Esophagus muscularis mucosa (tissue), 4 donors: ENCODE measurements at places on chromosomes 12 and 14. TPM values are rescaled to one million over a fixed set of nuclear protein-coding genes. Genes with fewer than 3 reads are reported as not detected.

DNA sequence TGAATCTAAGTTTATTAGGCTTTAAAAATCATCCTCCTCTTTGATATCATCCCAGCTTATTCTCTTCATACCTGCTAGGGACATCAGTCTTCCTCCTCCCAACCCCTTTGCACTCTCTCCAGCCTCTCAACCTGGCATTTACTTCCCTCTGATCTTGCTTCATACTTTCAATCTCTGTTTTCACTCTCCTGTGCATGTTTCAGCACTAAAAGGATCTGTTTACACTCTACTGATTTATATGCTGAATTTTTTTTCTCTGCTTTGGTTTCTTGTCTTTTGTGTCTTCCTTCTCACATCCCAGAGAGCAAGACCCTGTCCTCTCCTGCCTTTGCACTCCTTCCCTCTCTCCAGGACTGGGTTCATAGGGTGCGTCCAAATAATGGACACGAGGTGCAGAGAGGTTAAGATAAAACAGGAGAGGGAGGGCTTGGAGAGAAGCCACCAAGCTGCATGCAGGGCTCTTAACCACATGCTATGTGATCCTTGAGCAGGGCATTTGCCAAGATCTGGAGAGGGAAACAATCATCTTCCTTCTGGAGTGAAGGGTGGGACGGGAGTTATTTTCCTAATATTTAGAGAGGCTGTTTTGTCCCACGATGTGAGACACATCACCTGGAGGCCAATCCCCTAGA, 3.0 kb upstream of the CISTR start:
- H3K36me3 ChIP-seq: no peaks in the 10 kb centered on the region
- DNase-seq: no peak
- H3K4me3 ChIP-seq: no peak overlapping the region
- H3K27me3 ChIP-seq: peaks cover 71% of the 10 kb centered on the region

DNA sequence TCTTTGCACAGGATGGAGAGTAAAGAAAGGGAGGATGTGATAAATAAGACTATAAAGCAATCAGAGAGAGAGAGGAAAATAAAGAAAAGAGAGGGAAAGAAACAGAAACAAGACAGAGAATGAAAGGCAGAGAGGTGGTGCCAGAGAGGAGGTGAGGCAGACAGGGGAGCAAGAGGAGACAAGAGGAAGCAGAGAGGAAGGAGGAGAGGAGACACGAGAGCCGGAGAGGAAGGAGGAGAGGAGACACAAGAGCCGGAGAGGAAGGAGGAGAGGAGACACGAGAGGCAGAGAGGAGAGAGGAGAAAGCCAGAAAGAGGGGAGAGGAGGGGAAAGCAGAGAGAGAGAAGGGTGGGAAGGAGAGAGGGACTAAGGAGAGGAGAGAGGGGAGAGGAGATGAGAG, 125.2 kb downstream of the PAPOLA start:
- DNase-seq: no peak
- H3K27me3 ChIP-seq: no peaks in the 10 kb centered on the region
- H3K4me3 ChIP-seq: no peak overlapping the region
- no peaks in the 10 kb centered on the region for H3K36me3 ChIP-seq
- no peak overlapping the region for H3K27ac ChIP-seq

DNA sequence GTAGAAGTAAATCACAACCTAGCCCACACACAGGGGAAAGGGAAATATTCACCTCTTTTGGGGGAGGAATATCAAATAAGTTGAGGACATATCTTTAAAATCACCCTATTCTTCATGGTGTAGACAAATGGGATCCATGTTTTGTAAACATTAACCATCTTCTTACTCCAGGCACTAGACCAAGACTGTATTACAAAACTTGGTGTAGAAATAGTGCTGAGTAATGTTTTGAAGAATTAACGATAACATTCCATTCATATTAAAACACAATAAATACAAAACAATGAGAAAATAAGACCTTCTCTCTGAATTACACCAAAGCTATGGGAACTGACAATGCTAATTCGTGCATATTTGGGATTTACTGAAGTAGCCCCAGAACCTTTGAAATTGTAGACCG, 633.6 kb downstream of the BCL11B start:
- no peaks in the 10 kb centered on the region for H3K27me3 ChIP-seq
- no peak overlapping the region for H3K4me3 ChIP-seq
- H3K27ac ChIP-seq: no peak overlapping the region
- H3K36me3 ChIP-seq: no peaks in the 10 kb centered on the region
- DNase-seq: no peak
- H3K4me1 ChIP-seq: no peaks in the 10 kb centered on the region

- H3K36me3 ChIP-seq: no peaks in the 10 kb centered on the region
- H3K4me3 ChIP-seq: no peak overlapping the region
- H3K27me3 ChIP-seq: no peaks in the 10 kb centered on the region
- peaks cover 51% of the 10 kb centered on the region for H3K4me1 ChIP-seq
- no peak overlapping the region for H3K27ac ChIP-seq
These were observed 29.7 kb downstream of the FRMD6 start for GRCh38 chr14:51681411-51681810.

DNA sequence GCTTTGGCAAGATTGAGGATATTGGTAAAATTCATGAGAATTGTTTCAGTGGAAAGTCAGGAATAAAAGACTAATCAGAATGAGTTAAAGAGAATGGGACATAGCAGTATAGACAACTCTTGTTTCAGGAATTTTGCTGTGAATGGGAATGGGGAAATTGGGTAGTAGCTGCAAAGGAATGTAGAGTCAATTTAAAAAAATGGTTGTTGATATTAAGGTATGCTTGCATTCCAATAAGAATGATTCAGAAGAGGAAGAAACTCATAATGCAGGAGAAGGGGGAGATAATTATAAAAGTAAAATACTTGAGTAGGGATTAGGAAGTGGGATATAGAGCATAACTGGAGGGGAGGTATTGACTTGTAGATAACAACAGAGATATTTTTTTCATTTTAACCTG, 40.7 kb downstream of the MNAT1 start:
- DNase-seq: no peak
- no peak overlapping the region for H3K27ac ChIP-seq
- H3K36me3 ChIP-seq: no peaks in the 10 kb centered on the region
- H3K27me3 ChIP-seq: no peaks in the 10 kb centered on the region

PLA2G1B gene
- not detected for total RNA-seq

TAS2R8 gene
- not detected for total RNA-seq

DNA sequence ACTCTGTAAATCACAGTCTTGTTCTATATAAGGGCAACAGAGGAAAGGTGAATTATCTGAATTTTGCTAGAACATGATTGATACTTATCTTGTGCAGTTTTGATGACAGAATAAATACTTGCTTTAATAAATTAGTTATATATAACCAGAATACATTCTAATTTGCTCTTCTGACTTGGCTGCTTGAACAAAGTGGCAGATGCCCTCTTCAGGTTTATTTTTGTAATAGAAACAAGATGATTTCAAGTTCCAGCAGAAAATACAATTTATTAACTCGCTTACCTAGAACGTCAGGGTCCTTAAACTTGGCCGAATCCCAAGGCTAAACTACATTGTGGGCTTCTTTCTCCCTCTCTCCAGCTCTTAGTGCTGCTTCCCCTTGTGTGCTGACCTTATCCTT, 57.6 kb upstream of the SSTR1 start:
- H3K4me1 ChIP-seq: no peaks in the 10 kb centered on the region
- H3K27ac ChIP-seq: no peak overlapping the region
- H3K4me3 ChIP-seq: no peak overlapping the region
- H3K27me3 ChIP-seq: no peaks in the 10 kb centered on the region
- H3K36me3 ChIP-seq: no peaks in the 10 kb centered on the region
- no peak for DNase-seq

DNA sequence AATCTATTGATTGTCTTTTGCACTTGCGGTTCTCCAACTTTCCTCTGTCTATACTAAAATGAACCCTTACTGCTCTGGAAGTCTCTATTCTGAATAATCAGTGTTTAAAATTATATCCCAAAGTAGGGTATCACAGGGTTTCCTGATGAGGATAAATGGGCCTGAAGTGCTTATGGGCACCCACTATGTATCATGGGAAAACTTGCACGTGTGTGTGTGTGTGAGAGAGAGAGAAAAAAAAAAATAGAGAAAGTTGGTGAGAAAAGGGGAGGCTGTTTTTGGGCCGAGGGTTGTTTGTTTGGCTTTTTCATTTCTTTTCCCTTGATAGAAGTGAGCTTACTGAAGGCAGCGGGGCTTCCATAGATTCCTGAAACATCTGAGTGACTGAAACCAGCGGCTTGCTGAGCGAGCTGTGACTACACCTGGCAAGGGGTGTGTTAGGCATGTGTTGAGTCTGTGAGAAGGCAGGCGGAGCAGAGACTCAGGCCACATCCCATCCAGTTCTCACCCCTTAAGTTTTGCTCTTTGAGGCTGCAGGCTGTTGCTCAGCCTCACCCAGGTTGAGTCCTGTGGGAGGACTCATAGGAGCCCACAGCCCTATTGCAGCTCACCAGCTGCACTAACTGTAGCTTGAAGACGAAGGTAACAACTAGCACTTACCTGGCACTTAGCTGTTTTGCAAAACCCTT, 17.2 kb downstream of the PPFIBP1 start:
- peaks cover 3% of the 10 kb centered on the region for H3K36me3 ChIP-seq
- no peaks in the 10 kb centered on the region for H3K27me3 ChIP-seq
- no peak overlapping the region for H3K27ac ChIP-seq
- H3K4me3 ChIP-seq: no peak overlapping the region
- H3K4me1 ChIP-seq: peaks cover 54% of the 10 kb centered on the region

DNA sequence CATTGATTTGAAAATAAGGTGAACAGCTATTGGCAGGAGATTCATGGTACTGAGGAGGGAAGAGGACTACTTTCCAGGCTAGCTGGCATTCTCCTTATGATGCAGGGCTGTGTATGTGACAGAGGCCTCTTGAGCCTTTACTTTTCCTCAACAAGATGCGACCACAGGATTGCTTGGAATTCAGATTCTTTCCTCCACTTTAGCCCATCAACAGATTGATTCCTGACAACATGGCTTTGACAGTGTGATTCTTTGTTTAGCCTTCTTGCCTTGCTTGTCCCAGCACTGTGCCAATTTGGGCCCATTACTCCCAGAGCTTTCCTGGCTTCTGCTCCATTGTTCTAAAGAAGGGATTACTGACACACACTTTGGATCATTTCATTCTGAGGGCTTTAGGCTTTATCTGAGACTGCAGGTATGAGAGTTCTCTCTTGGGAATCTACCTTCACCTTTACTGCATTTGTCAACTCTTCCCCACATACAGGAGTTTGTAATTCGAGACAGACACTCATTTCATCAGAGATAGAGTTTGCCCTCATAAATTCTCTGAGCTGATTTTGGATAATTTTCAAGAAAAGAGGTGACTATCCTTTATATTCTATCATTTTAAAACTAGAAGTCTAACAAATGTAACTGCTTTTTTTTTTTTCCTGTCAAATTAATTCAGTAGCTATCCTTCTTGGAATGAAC, 206.4 kb upstream of the GZMB start:
- no peak for DNase-seq
- H3K4me3 ChIP-seq: no peak overlapping the region
- H3K27ac ChIP-seq: no peak overlapping the region

DNA sequence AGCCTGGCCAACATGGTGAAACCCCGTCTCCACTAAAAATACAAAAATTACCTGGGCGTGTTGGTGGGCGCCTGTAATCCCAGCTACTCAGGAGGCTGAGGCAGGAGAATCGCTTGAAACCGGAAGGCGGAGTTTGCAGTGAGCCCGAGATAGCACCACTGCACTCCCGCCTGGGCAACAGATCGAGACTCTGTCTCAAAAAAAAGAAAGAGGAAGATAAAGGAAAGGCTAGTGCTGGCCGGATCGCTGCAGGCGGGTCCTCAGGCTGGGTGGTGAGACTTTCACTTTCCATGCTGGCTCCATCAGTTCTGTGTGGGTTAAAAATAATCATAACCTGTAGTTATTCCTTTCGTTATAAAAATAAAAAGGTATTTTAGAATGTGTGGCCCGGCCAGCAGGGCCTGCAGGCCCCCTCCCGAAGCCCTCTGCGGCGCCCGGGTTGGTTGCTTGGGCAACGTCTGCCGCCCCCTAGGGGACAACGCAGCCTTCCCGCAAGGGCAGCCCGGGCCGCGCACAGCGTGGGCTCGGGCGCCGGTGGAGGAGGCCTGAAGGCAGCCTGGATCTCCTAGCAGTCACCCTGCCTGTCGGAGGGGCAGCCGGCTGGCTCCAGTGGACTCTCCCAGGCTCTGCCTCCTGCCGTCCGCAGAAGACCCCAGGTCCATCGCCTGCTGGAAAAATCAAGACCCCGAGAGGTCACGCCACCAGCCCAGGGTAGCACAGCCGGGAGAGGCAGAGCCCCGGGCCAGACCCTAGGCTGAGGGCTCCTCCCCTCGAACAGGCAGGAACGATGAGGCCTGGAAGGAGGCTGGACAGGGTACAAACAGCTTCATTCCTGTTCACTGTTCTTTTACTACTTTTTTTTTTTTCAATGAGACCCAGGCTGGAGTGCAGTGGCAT, 5.0 kb upstream of the SLC25A47 start:
- H3K4me1 ChIP-seq: peaks cover 12% of the 10 kb centered on the region
- H3K27ac ChIP-seq: peak overlapping the region; percentile 48
- peak overlapping the region; percentile 54 for H3K4me3 ChIP-seq
- no peaks in the 10 kb centered on the region for H3K27me3 ChIP-seq
- H3K36me3 ChIP-seq: no peaks in the 10 kb centered on the region

DNA sequence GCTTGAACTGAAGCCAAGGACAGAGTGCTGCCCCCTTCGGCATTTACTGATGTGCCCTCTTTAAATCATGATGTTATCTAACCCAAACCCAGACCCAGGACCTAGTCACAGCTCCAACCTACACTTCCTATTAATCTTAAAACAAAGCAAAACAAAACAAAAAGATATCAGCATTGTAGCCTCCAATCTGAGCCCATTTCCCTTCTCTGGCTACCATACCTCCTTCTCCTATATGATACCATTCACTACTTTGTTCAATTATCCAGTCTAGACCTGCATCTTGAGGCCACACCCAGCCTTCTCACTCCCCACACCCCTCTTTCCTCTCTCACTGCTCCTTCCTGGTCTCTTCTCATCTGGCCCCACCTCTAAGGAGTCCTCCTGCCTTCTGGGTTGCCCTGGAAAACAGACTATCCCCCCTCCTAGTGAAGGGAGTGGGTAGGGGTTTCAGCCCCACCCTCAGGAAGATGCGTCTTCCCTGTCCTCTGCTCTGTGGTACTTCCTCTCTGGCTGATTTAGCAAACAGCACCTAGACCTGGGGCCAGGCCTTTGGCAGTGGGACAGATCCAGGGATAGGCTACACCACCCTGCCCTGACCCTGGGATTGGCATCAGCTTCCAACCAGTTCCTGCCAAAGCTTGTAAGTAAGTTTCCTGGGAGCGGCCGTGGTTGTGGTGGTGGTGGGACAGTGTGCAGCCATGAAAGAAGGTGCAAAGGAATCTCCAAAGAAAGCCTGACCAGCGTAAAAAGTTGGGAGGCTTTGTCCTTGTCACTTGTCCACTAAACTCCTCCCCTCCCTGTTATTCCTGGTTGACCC, 3.3 kb downstream of the LTB4R start:
- peaks cover 37% of the 10 kb centered on the region for H3K4me1 ChIP-seq
- no peaks in the 10 kb centered on the region for H3K36me3 ChIP-seq
- peak overlapping the region; percentile 30 for H3K27ac ChIP-seq
- peaks cover 22% of the 10 kb centered on the region for H3K27me3 ChIP-seq
- DNase-seq: no peak

PPFIA2 gene
- total RNA-seq: 0.66 TPM

DNA sequence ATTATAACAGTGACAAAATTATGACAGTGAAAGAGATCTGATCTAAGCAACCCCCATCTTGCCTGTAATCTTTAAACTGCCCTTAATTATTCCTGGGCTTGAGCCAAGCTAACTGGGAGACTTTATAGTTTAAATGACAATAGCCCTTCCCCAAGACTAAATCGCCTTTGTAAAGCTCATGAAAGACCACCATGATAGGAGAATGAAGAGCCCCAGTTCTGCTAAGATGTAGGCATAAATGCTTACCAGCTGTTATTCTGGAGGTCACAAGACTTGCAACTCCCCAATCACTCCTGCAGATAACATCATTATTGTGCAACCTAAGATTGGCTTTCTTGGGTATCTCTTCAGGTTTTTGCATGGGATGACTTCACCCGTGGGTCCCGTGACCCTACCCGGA, 599.7 kb downstream of the KCNH5 start:
- no peaks in the 10 kb centered on the region for H3K36me3 ChIP-seq
- H3K27ac ChIP-seq: no peak overlapping the region
- no peak overlapping the region for H3K4me3 ChIP-seq
- no peaks in the 10 kb centered on the region for H3K4me1 ChIP-seq
- no peak for DNase-seq
